Stimulated activated CD4-positive, alpha-beta T cell treated with anti-CD3 and anti-CD28 coated beads, Interleukin-1b, Interleukin-23, amount 100 ng/mL, for 48 hours (primary cell): ENCODE measurements at places on chromosomes 6 and 20.
A peak's percentile ranks its signal among the peaks of the same experiment; 100 is the strongest.

- DNase-seq, result no peak
Observed at GRCh38 chr20:10060226-10060625, 25.4 kb downstream of the ANKEF1 start.

GRCh38 chr6:44309631-44310030 lies 3.5 kb downstream of the AARS2 start:
- DNase-seq, result no peak

DNA sequence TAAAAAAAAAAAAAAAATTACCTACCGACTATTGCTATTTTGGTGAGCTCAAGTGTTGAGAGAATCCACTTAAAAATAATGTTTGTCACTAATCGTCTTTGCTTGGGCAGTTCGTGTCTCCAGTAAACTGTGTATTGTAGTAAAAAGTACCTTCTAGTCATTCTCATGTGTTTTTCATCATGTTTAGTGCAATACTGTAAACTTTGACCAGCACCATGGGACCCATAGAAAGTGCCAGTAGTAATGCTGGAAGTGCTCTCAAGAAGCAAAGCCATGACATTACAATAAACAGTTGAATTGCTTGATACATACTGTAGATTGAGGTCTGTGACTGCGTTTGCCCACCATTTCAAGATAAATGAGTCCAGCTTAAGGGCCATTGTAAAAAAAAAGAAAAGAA lies 395.2 kb downstream of the BCKDHB start:
- no peak for DNase-seq

GRCh38 chr6:68695838-68696237 lies 60.8 kb downstream of the ADGRB3 start:
- DNase-seq, result no peak

DNA sequence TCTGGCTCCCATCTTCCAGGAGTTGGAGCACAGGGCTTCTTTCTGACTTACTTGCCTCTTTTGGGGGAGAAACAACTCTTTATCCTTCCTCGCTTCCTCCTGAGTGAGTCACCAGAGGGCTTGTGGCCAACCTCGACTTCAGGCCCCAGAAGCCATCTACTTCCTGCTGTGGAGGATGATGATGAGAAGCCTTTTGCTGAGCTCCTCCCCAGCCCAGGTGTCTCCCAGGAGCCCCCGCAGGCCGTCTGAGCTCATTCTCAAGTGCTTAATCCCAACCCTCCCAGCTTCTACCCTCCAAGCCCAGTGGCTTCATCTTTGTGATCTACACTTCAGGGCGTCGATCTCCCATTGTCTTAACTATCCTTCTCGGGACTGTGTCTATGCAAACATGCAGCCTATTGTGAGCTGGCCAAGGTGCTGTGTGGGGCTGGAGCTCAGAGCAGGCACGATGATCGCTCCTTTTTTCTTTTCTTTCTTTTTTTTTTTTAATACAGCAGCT lies 27.9 kb downstream of the SDCBP2 start:
- peak; percentile 66 for DNase-seq
